Fibroblast of mammary gland (primary cell): ENCODE measurements at places on chromosomes 12 and 14.
A peak's percentile ranks its signal among the peaks of the same experiment; 100 is the strongest.

GRCh38 chr14:65330416-65330815, 82.1 kb upstream of the FUT8 start:
- no peak for DNase-seq

- DNase-seq, result no peak
Measured at GRCh38 chr14:94612580-94613554, 676 bp downstream of the SERPINA3 start.

GRCh38 chr12:124545508-124546418, 21.6 kb downstream of the NCOR2 start:
- DNase-seq, result peak; percentile 89

DNA sequence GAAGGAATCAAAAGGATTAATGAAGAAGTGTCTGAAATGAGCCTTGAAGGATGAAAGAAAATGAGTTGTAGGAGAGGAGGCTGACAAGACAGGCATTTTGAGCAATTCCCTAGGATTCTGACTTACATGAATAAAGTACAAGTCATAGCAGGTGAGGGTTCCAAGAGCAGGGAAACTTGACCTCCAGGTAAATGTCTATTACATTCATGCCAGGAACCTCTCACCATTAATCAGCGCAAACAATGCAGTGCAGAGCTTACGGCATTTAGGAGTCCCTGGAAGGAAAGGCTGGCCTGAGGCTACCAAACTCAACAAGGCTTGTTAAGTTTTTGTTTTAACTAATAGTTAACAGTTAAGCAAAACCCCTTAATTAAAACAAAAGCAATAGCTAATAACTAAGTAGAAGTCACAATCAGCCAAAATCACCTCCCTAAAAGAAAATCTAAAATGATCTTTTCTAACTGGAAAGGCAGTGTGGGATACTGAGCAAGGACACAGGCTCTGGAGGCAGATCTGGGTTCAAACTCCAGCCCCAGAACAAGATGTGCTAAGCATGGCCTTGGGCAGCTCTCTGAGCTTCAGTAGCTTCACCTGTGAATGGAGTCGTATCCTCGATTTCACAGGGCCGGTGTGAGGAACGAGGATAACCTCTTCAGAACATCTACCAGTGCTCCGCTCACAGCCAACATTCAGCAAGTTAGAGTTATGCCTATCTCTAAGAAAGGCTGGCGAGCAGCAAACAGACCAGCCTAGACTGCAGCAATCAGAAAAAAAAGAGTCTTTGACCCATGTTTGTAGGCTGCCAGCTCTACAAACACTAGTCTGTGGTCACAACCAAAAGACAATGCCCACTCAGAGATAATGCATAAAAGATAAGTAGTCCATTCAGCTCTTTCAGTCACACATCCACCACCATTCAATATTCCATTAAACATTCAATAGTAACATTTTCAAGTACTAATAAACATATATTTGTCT, 16.9 kb downstream of the PPTC7 start:
- DNase-seq, result no peak

DNA sequence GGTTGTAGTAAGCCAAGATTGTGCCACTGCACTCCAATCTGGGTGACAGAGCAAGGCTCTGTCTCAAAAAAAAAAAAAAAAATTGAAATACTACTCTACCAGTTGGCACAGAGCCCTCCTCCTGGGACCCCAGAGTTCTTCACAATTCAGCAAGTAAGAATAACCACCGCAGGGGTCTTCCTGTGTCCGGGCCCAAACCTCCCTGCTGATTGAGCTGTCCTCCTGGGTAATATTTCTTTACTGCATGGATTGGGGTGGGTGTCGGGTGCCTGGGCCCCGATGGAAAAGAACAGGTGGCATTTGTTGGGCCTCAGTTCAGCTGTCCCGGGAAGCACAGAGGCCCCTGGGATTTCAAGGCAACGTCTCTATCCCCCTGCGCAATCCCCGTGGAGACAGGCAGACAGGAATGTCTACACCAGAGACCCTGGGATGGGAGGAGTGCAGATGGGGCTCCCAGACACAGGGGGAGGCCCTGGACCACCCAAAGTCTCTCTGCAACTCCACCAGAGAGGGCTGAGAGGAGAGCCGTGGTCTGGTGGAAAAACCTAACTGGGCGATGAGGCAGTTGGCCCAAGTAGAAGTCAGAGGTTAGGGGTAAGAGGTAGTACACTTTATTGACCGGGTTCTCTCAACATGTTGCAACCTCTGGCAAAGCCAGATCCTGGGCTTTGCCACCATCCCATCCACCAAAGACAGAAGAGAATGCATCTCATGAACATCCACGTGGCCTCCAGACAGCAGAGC, 32.7 kb upstream of the VPS37B start:
- no peak for DNase-seq

DNA sequence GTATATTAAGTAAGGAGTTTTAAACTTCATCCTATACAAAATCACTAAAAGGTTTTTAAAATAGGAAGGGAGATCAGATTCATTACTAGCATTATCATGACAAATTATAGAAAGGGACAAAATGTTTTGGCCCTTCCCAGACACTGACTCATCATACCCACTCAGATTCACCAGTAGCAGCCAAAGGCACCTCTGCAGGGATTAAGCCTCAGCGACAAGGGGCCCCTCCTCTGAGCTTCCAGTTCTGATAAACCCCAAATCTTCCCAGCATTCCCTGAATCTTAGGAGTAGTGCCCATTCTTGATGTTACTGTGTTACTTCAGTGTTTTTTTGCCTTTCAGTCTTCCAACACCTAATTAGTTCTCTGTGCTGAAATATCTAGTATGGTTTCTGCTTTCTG, 14.5 kb downstream of the KRAS start:
- peak; percentile 41 for DNase-seq

- peak; percentile 39 for DNase-seq
Measured at GRCh38 chr12:9797722-9798619, 29.3 kb upstream of the KLRF1 start.

GRCh38 chr14:96310906-96311305, 52.2 kb downstream of the ATG2B start:
- no peak for DNase-seq

DNA sequence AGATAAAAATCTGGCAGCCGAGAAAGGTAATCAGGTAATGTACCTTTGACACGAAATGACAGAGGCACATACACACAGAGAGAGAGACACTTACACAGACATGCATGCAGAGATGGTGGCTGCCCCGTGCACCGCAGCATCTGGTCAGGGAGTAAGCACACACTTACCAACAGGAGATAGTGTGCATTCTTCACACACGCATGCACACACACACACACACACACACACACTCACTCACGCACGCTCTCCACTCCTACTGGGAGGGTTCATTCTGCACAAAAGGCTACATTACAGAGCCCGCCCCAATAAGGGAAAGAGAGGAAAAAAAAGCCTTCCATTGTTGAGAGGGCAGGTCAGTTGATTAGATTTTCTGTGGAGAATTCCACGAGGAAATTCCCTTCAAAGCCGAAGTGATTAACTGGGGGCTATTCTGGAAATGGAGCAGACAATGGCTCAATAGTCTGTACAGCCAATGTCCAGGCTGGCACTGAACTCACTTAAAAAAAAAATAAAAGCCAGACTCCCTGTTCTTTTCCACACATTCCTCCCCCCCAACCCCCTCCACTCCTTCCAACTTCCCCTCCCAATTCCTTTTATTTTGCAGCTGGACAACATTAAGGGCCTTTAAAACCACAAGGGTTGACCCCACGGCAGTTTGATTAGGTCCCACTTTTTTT, 1.4 kb upstream of the SOX5 start:
- DNase-seq, result peak; percentile 19

DNA sequence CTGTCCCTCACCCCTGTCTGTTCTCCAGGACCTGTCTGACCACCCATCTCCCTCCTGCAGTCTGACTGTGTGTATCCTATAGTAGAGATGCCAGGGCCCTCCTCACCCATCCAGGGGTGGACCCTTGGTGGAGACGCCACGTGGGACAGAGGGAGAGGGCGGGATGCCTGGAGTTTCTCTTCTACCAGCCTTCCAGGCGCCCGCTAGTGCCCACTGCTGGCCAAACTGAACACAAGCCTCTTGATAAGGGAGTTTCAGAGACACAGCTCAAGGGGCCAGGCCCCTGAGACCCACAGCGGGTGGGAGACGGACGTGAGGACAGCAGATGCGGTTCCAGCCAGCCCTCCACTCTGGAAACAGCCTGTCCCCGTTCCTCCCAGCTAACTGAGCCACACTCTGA, 147.3 kb downstream of the RBM19 start:
- no peak for DNase-seq

DNA sequence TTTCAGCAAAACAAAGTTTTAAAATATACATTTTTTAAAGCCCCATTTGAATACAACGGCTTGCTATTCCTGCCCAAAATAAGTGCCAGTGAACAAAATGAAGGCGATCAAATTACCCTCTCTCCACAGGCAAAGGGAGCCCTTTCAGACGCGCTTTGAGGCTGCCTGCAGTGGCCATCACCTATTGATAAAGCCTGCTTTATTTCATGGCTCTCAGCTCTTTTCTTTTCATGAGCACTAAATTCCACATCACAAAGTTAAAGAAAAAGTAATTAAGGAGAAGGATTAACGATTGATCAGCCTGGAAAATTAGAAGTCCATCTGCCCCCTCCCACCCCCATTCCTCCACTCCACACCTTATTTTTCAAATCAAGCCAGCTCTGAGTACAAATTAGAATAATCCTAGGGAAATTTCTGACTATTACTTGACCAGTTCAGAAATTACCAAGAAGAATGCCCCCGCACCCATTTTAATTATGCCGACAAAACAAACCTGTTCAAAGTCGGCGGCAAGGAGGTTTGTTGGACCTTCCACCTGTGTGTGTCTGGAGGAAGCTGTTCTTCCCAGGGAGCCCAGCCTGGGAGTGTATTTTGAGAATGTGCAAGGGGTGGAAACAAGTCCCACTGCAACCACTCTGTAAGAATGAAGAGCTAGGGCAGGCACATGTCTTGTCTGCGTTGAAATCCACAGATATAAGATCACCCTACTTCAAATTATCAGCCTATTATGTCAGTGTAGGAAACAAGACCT, 64.2 kb upstream of the RIC8B start:
- no peak for DNase-seq

- DNase-seq, result no peak
Measured at GRCh38 chr12:39830171-39830570, 210.6 kb upstream of the ABCD2 start.

GRCh38 chr14:21924479-21924878, 250.9 kb upstream of the OR4E1 start:
- no peak for DNase-seq

GRCh38 chr12:67943141-67943892, 45.9 kb upstream of the IFNG-AS1 start:
- DNase-seq, result peak; percentile 78

DNA sequence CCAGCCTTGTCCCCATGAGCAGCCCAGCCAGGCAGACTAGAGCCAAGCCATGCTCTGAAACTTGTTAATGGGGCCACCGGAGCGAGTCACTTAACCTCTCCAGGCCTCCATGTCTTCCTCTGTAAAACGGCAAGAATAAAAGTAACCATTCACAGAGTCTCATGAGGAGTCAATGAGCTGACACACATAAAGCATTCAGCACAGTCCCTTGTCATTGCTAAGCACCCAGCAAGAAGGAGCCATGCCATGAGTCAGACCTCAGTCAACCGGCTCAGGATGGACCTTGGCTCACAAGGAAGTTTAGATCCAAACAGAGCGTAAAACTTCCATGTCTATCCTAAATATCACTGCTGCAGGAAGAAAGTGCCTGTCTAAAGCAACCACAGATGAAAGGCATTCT, 10.6 kb downstream of the FICD start:
- DNase-seq, result peak; percentile 75

- no peak for DNase-seq
Measured at GRCh38 chr12:13537623-13538022, 341.1 kb downstream of the EMP1 start.

DNA sequence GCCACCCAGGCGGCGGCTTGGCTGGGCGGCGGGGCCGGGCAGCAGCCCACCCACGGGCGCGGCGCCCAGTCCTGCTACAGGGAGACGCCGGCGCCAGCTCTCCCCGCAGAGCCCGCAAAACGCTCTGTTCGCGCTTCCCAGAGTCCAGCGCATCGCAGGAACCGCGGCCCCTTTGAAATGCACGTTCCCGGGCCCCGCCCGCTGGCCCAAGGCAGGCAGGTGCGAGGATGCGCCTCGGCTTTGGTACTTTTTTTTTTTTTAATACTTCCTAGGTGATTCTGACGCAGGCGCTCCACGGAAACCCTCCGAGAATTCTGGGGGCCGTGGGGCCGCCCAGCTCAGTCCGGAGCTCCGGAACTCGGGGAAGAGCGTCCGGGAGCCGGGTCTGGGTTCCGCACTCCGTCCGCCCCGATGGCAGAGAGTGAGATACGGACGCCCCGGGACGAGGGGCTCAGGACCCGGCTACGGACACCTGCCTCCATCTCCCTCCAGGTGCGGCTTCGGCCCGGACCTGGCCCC, 483 bp downstream of the POC1B start:
- no peak for DNase-seq

DNA sequence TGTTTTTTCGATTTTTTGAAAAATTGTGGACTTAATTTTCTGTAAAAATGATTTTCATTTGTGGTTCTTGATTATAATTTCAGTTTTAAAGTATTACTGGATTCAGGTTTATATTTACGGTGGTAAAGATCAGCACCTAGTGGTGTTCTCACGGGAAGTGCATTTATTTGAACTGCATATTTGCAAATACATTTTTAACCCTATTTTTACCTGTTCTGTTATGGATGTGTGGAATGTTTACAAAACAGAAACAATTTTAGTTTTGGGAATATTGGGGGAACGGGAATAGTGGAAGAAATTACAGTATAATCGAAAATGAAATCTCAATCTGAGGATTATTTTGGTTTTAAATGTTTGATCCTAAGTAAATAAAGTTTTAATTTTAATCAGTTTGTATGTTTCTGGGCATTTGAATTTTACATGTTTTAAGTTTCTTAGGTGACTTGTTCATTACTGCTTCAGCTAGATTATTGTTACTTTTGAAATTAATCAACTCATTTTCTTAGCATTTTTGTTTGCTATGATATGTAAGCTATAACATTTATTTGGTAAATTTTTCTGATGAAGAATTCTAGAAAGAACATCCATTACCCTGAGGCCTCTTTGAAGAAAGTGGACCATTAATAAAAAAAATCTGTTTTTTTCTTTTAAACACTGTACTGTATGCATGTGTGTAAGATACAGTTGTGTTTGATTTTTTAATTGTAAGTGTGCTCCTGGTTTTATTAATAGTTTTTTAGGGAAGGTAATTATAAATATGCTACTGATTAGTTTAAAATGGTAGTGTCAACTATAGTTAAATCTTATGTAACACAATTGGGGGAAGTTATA, 942 bp downstream of the ATF7IP start:
- DNase-seq, result peak; percentile 48

GRCh38 chr14:98374136-98374535, 897.9 kb downstream of the BCL11B start:
- DNase-seq, result no peak

- peak; percentile 97 for DNase-seq
Measured at GRCh38 chr12:9869307-9870161, at the start of gene CLEC2B. Gene CLEC2B (minus strand): TSS chr12:9869354.

- DNase-seq, result no peak
Measured at GRCh38 chr12:55673638-55674037, 34.1 kb downstream of the ITGA7 start.

- DNase-seq, result no peak
Measured at GRCh38 chr14:61671082-61671481, 24.2 kb upstream of the HIF1A start.
